ENCODE measurements at places on chromosomes 4 and X. TPM values are rescaled to one million over a fixed set of nuclear protein-coding genes. Genes with fewer than 3 reads are reported as not detected.

Gene ANXA10
- 0.36 TPM for total RNA-seq

Gene BRS3
- total RNA-seq, result not detected

Gene PITX2
- not detected for total RNA-seq

Gene SOD3
- 0.15 TPM for total RNA-seq

Gene NEIL3
- 8.9 TPM for total RNA-seq

Gene XAGE1A
- not detected for total RNA-seq

Gene NEUROG2
- not detected for total RNA-seq

Gene PRRG3
- not detected for total RNA-seq

Gene MEPE
- total RNA-seq, result not detected

Gene TMEM255A
- 18.6 TPM for total RNA-seq

Gene XG
- 0.69 TPM for total RNA-seq

Gene SHROOM2
- 2.1 TPM for total RNA-seq

Gene ASMT
- total RNA-seq, result not detected

Gene ZNF157
- total RNA-seq, result under 0.01 TPM

Gene GPR173
- total RNA-seq, result 2.3 TPM

Gene DGKK
- total RNA-seq, result not detected

Gene TBX22
- total RNA-seq, result not detected

Gene MAML3
- 8.5 TPM for total RNA-seq

Gene ZXDA
- total RNA-seq, result 4.3 TPM

Gene CT45A9
- total RNA-seq, result not detected

Gene C4orf54
- total RNA-seq, result 1.5 TPM

Gene ARHGEF9
- total RNA-seq, result 16.7 TPM

Gene PABPC1L2A
- not detected for total RNA-seq

Gene FAM149A
- total RNA-seq, result 17.4 TPM

Gene UGT2B10
- total RNA-seq, result not detected

Gene RGS12
- 47.1 TPM for total RNA-seq

Gene PPP1R2C
- total RNA-seq, result not detected

Gene ETDB
- total RNA-seq, result not detected

Gene SPACA5
- not detected for total RNA-seq

Gene GPC3
- under 0.01 TPM for total RNA-seq

Gene CFAP97
- total RNA-seq, result 68.7 TPM

Gene F9
- total RNA-seq, result not detected

Gene RAI2
- total RNA-seq, result not detected

Gene TEX13D
- not detected for total RNA-seq

Gene ENPEP
- total RNA-seq, result not detected

Gene AIFM1
- 28.2 TPM for total RNA-seq

Gene H2BW2
- not detected for total RNA-seq

Gene DNAJB14
- 67.6 TPM for total RNA-seq

All from melanocyte of skin (primary cell).